Upper lobe of left lung (tissue), 6 donors: ENCODE measurements at places on chromosomes 12 and 14. TPM values are rescaled to one million over a fixed set of nuclear protein-coding genes. Genes with fewer than 3 reads are reported as not detected.

- no peak for DNase-seq
Measured at GRCh38 chr14:103606963-103607668, 21.9 kb upstream of the KLC1 start.

DNA sequence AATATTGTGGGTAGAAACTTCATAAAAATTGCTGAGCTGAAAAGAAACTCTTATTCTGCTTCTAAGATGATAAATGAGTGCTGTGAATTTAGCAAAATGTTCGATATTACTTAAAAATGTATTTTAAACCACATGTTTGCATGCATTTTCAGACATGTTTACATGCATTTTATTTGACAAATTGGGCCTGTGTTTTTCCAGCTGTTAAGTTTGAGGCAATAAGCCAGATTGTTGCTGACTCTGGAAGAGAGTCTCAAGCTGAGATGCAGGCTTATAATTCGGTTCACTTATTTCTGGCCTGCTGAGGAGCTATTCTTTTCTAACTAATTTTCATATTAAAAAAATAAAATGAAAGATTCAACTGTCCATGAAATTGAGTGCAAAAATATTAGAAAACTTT, 110.1 kb downstream of the SYNE2 start:
- no peak for DNase-seq

- no peak for DNase-seq
Measured at GRCh38 chr12:132439333-132439904, 50.5 kb upstream of the FBRSL1 start.

GRCh38 chr12:29216797-29217575, 67.9 kb downstream of the FAR2 start:
- DNase-seq, result no peak

The BMAL2 gene
- 4.8 TPM for total RNA-seq

The PTPN6 gene
- 101 TPM for total RNA-seq
